ENCODE measurements at places on chromosomes 6 and 20.

DNA sequence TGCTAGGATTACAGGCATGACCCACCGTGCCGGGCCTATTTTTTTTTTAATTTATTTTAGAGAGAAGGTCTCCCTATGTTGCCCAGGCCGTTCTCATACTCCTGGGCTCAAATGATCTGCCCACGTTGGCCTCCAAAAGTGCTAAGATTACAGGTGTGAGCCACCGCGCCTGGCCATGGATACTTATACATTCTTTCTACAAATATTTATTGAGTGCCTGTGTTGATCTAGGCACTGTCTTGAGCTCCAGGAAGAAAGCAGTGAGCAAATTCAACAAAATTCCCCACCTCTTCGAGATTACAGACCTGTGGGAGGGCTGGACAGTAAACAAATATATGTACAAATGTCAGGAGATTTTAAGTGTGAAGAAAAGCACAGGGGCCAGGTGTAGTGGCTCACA is 37.9 kb downstream of the MGME1 start:
- no peak for DNase-seq

- DNase-seq, result no peak
Measured at GRCh38 chr6:148460876-148461646, 118.4 kb downstream of the SASH1 start.

GRCh38 chr6:121522771-121523386 is 87.4 kb downstream of the GJA1 start:
- peak; percentile 43 for DNase-seq

DNA sequence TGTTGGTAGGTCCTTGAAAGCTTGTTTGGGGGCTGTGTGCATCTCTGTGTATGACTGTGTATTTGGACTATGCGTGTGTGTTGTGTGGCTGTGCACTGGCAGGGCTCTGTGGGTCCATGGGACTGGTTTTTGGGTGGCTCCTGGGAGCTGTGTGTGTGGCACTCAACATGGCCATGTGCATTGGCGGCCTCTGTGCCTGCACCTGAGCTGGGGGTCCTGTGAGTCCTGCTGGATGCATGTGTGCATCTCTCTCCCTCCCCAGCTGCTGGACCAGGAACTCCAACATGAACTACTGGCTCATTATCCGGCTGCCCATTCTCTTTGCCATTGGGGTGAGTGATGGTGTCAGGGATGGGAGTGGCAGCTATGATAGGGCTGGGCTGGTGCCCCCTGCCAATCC is 30.1 kb downstream of the GLP1R start:
- DNase-seq, result no peak

DNA sequence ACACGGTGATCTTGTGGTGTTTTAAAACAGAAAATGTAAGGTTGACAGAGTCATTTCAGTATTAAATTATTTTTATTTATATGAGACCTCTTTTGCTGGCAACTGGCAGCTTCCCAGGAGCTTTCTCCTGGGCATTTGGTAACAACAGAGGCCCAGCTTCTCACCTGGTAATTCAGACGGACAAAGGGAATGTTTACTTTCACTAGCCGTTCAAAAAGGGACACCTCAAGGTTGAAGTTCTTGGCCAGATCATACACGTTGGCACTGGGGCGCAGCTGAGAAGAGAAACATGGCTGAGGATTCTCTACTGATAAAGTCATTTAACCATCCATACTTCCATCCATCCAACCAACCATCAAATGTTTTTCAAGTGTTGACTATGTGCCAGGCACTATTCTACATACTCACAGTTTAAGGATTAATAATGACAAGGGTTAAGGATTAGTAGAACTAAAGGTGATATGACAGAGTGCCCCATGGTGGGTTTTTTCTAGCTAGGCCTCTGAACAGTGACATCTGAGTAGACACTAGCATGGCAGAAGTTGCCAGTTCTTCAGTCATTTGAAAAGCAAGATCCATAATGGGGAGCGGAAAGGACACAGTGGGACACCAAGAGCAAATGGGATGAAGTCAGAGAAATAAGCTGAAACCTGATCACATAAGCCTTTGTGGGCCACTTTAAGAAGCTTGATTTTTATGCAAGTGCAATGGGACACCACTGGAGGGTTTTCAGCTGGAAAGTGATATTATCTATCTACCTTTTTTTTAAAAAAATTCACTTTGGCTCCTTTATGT is 25.1 kb downstream of the ZNFX1 start:
- no peak for DNase-seq
